AG08395 (cell line): ENCODE measurements at places on chromosomes 7 and 10.

- no peak for DNase-seq
Measured at GRCh38 chr10:96968682-96969423, 136.8 kb downstream of the LCOR start.

DNA sequence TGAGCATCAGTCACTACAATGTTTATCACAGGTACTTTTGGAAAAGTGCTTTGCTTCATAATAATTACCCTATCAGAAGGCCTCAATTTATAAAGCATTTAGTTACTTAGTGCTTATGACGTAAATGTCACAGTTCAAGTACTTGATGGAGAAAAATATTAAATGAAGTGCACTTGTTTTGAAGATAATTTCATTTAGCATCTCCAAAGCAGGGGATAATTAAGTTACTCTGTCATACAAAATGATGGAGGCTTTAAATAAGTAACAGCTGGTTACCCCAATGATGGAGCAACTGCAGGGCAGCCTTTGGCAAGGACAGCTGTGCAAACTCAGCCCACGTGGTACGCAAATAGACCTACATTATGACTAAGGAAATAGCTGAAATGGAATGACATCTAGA lies 768.8 kb downstream of the GRM8 start:
- no peak for DNase-seq

GRCh38 chr10:60270426-60270825 lies 119.2 kb downstream of the ANK3 start:
- no peak for DNase-seq

GRCh38 chr7:48837266-48837665 lies 87.1 kb upstream of the CDC14C start:
- DNase-seq, result no peak
